NCI-H1092 (cell line): ENCODE measurements at places on chromosomes 6 and 20.

GRCh38 chr20:1304710-1305515 is 24.0 kb downstream of the SDCBP2 start:
- DNase-seq, result no peak

DNA sequence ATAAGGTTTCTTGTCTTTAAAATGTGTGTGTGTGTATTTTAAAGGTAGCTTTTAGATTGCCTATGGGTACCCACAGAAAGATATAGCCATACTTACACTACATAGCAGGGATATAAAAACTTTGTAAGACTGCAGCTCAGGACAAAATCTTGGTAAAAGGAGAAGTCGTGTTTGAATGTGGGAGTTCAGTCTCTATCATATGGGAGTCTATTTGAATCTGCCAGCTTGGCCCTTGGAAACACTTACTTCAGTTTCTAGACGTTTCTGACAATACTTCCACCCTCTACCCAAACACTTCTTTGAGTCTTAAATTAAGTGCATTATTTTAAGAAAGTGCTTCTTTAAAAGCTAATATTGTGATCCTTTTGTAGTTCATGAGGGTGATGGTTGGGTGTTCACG is 155.7 kb downstream of the CARMIL1 start:
- DNase-seq, result no peak

DNA sequence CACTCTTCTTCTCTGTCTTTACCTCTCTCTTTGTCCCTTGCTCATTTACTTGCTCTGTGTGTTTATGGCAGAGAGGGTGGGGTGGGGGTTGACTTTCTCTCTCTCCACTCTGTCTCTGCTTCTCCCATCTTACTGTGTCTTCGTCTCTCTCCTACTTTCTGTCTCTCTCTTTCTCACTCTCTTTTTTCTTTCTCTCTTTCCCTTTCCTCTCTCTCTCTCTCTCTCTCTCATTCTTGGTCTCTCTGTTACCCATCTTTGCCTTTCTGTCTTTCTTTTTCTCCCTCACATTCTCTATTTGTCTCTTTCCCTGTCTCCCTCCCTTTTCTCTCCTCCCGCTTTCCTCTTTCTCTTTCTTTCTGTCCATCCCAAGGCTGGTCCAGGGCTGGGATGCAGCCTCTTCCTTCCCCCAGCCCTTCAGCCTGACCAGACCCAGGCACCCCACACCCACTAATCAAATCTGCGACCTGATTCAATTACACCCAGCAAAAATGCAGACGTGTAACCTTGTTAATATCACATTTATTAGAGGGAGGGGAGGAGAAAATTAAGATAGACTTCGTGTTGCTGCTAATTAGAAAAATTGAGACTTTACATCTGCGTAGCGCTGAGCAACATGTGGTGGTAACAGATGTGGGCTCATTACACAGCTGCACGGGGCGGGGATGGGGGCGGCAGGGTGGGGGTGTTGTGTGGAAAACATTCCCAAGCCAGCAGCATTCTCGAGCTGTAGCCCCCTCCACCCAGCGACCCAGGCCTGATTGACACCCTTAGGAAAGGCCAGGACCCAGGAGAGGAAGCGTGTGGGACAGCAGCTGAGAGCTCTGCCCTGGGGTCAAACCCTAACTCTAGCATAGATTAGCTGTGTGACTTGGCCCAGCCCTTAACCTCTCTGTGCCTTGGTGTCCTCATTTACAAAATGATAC is 124.9 kb upstream of the MAFB start:
- no peak for DNase-seq

GRCh38 chr20:52736507-52736906 is 235.7 kb upstream of the TSHZ2 start:
- DNase-seq, result no peak

DNA sequence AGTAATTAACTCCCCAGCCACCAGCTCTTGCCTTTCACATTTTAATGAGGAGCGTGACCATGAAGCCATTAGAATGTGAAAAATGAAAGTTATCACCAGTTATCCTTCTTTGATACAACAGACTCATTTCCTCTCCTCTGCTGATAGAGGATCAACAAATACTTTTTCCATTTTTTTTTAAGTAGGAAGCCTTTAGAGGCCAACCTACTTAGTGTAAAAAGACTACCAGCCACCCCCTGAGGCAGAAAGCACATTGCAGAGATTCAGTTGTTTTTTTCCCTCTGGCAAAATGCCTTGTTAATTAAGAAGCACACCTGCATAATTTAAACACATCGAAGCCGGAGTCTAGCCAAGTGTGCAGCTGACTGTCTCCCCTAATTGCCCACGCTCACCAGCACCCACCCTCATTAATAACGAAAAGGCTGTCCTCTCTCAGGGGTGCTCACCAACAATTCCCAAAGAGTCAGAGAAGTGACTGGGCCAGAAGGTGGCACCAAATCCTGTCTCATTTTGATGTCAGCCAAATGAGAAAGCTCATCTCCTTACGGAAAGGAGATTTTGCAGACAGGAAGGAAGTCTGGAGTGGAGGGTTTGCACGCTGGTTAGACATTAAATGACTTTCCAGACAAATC is 60.9 kb upstream of the MC3R start:
- DNase-seq, result peak; percentile 60

DNA sequence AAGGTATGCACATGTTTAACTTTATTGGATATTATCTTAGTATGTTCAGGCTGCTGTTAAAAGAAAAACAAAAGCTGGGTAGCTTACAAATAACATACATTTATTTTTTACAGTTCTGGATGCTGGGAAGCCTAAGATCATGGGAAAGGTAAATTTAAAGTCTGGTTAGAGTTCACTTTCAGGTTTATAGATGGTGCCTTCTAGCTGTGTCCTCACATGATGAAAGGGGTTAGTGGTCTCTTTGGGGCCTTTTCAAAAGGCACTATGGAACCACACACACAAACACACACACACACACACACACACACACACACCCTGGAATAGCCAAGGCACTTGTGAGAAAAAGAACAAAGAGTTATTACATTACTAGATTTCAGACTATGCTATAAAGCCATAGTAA is 805.8 kb upstream of the GJE1 start:
- no peak for DNase-seq

DNA sequence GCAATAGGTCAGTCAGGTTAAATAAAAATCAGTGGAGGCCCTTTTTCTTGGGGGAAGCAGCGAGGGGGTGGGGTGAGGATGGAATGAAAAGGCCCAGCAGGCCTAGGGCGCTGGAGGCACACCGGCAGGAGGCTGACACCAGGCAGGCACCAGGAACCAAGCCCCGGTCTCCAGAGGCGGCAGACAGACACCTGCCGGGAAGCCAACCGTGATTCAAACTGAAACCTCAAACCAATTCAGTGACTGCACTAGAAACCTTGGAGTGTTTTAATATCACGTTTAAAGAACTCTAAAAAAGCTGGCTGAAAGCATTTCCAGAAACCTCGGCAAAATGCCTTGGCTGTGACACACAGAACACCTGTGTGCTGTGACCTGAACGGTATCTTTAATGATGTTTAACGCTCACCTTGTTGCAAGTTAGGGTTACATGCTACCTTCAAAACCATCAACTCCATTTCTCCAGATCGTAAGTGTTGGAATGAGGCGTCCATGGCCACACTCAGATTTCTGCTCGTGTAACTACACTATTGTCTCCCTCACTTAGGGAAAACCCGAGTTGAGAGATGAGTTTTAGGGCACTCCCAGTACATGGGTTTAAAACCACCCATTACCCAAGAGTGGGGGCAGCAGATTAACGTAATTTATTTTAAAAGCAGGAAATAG is 27.2 kb downstream of the DIDO1 start:
- DNase-seq, result no peak

DNA sequence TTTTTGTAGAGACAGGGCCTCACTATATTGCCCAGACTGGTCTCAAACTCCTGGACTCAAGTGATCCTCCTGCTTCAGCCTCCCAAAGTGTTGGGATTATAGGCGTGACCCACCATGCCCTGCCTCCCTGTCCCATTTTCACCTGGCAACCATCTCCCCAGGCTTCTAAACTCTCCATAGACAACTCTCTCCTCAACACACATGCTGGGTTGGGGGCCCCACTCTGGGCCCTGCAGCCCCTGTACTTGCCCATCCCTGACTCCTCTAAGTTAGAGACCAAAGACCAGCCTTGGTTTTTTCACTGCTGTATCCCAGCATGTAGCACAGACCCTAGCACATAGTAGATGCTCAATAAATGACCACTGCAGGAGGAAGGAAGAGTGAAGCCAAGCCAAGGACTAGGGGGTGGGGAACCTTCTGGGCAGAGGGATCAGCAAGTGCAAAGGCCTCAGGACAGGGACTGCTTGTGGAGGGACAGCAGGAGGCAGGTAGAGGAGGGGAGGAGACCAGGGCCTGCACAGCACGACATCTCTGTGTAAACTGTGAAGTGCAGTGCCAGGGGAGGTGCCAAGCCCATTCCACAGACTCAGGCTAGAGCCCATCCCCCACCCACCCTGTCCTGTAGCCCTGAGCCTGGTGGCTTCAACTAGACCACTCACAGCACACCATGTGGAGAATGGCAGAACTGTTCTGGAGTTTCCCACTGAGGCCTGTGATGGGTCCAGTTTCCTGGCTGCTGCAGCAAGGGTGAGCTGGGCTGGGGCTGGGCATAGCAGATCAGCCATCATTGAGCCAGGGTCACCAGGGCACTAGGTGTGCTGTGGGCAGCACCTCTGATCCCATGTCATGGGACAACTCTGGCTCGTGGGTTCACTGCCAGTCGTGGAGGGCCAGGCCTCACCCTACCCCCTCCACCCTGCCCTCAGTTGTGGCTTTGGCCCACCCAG is 3.4 kb upstream of the SRC start:
- no peak for DNase-seq

GRCh38 chr6:157034436-157035230 is 257.5 kb downstream of the ARID1B start:
- no peak for DNase-seq

- no peak for DNase-seq
These were observed 639 bp upstream of the PPIL1 start for GRCh38 chr6:36875250-36875633.

- DNase-seq, result no peak
These were observed 120.2 kb upstream of the AFDN start for GRCh38 chr6:167706313-167707109.

DNA sequence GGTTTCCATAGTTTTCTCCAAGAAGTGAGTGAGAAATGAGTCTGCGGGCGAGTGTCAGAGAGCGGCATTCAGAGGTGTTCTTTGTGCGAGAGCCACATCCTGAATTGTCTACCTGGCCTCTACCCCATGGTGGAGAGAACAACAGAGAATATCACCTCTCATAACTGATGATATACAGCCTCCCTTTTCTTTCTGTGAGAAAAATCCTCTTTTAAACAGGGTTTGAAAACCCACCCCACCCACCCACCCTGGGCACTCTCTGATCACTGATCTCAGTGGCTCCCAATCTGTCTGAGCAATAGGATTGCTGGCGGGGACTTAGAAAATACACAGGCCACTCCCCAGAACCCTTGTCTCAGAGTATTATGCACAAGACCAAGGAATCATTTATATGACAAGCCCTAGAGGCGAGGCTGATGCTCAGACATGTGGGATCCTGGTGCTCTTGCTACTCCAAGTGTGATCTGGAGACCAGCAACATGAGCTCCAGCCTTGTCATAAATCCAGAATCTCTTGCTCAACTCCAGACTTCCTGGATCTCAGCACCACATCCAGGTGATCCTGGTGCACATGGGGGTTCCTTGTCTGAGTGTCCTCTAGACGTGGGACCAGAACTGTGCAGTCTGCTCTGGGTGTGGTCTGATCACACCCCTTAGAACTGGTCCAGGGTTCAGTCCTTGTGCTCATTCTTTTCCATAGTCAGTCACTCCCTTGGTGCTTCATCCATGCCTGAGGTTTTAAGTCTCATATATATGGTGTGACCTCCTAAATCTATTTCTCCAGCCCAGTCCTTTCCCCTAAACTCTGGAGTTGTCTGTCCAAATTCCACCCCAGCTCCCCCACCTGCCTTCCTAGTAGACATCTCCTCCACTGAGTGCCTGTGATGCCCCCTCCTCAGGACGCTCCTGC is 5.3 kb downstream of the HLA-B start:
- DNase-seq, result no peak

GRCh38 chr6:54285595-54285994 is 22.6 kb upstream of the TINAG start:
- DNase-seq, result no peak

DNA sequence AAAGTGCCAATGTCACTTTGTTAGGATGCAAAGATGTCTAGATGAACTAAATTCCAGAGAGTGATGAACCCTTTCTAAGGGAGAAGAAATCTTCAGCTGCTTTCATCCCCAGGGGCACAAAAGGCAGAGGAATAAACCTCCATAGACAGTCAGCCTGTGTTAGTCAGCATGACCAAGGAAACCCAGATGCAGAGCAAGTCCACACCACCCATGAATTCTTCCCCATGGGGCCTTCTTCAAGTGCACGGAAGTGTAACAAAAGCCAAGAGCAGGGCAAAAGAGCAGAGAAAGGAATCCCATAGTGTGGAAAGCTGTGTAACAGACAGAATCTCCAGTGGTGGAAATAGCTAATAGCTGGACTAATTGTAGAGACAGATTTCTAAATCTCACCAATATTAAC is 50.0 kb downstream of the DCDC2 start:
- DNase-seq, result no peak

DNA sequence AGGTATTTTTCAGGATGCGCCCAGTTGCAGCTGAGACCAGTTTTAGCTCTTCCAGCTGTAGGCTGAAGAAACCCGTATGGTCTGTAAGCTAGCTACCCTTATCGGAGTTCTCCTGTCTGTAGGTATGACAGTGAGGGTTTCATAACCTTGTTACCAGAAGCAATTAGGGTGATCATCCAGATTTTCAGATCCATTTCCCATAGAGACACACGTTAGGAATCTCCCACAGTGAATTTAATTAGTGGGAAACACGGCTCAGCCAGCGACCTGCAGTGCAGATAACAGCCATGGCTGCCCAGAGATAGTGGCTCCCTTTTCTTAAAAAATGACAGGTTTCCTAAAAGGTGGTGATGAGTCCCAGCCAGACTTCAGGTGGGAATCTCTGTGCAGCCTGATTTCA is 111.1 kb downstream of the BTBD3 start:
- no peak for DNase-seq

DNA sequence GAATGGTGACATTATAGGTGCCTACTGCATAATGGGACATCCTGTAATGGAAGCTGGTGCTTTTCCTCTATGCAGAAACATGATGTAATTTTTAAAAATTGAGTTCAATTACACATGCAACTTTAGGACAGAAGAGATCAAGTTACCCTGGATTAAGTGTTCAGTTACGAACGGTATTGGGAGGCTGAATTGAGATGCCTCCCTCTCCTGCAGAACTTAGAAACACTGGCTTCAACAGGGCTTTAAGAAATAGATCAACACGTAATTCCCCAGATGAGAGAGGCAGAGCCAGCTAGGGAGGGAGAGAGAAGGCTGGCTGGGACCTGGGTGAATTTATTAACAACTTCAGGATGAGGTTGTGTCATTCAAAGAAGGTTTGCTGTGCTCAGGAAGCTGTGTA is 232.8 kb downstream of the CDH26 start:
- DNase-seq, result no peak
